ENCODE measurements at places on chromosomes 4 and X.

DNA sequence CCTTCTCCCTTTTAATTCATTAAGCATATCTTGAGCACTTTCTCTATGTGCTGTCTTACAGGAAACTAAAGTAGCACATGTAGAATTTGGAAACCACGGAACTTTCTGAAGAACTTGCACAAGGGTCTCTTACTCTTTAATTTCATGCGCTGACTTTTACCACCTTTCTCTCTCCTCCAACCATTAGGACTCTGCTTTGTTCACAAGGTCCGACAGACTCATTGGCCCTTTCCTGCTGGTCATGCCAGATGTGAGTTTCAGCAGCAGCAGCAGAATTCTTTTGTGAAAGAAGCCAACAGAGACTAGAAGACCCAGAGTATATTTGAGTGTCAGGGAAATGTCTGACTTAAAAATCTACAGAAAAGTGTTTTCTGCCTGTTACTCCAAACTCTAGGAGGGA is 207.1 kb downstream of the GUCY2F start:
- DNase-seq, result no peak

DNA sequence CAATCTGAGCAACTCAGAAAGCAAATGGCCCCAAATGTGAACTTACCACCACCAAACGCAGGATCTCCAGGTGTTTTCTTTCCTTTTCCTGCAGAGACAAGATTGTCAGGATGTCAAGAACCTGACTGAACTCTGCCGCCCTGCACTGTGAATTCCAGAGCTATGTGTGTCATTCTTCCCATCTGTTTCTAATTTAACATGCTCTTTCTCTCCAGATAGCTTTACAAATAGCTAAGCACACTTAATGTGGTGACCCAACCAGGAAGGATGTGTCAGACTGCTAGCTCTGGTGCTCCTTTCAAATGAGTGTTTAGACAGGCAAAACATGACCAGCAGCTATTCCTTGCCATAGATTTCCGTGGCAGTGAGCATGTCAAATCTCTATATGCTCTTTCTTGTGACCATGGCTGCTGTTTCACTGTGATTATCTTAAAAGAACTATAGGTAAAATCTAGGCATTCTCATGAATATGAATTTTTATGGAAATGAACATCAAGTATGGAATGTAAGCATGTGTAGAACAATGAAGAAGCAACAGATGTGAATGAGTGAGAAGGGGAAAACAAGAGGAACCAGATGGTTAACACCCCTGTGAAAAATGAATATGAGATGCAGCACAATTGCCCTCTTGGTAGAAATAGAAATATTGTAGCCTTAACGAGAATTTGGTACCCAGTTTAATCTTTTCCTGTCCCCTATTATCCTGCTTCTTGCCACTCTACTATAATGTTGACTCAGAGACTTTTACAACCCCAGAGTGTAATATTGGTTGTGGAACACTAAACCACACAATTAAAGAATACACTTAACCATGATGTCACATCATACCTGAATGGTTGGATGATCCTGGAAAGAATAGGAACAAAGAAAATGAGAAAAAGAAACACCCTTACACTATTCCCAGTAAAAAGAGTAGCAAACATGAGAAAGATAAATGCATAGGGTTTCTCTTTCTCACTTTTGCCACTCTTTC is 247.8 kb upstream of the DKK2 start:
- DNase-seq, result no peak

DNA sequence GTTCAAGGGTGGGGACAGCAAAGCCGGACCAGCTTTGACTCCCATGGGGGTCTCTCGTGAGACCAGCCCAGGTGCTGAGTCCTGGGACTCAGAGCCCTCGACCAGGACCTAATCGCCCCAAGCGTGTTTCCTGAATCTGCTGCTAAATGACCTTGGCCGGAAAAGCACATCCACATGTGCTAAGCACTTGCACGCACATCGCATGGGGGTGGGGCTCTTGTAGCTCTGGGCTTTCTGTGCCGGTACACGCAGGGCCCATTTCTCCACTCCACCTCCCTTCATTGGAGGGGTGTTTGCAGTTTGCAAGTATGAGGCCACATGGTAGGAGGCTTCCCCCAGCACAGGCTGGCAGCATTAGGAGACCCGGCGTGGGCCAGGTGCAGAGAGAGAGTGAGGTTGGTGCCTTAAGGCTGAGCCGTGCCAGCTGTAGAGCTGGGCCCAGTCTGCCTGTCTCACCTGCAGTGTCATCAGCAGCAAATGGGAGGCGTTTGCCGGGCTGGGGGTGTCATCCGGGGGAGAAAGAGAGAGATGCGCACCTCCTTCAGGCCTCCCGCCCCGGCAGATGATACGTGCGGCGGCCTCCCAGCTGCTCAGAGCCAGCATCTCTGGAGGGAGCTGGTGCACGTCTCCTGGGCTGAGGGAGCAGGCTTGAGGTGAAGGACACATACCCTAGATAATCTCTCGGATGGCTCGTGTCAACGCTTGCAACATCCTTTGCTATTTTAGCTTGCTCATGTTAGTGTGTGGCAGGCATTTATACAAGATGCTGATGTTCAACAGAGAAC is 45.2 kb upstream of the CLCN4 start:
- no peak for DNase-seq

- no peak for DNase-seq
These were observed 91.3 kb upstream of the AMOT start for GRCh38 chrX:112931900-112932299.

DNA sequence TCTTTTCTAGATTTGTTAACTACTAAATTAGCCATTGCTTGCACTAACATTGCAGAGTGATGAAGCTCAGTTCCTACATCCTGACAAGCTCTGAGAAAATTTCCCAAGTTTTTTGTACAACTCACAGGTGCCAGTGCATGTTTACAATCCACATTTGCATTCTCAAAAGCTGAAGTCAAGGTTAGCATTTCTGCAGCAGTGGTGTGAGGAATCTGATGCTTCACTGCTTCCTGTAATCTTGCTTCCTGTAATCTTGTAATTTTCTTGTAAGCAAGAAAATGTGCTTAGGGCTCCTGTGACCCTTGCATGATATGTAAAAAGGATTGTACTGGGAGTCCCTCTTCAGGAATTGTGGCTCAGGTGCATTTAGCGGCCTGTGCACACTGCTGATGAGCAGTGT is 207.4 kb upstream of the CXCL13 start:
- no peak for DNase-seq

GRCh38 chr4:87506974-87507701 is 22.0 kb downstream of the SPARCL1 start:
- no peak for DNase-seq

GRCh38 chr4:7398104-7398423 is 36.7 kb downstream of the PSAPL1 start:
- DNase-seq, result no peak

GRCh38 chr4:135098061-135098460 is 896.5 kb upstream of the PABPC4L start:
- DNase-seq, result no peak

- DNase-seq, result no peak
These were observed 9.7 kb upstream of the TREX2 start for GRCh38 chrX:153455571-153455970.

GRCh38 chrX:28966331-28966730 is 379.1 kb downstream of the IL1RAPL1 start:
- DNase-seq, result no peak

- DNase-seq, result no peak
These were observed 566.3 kb downstream of the STPG2 start for GRCh38 chr4:97577004-97577403.

- DNase-seq, result no peak
These were observed 88.5 kb upstream of the NOCT start for GRCh38 chr4:138927072-138927471.

DNA sequence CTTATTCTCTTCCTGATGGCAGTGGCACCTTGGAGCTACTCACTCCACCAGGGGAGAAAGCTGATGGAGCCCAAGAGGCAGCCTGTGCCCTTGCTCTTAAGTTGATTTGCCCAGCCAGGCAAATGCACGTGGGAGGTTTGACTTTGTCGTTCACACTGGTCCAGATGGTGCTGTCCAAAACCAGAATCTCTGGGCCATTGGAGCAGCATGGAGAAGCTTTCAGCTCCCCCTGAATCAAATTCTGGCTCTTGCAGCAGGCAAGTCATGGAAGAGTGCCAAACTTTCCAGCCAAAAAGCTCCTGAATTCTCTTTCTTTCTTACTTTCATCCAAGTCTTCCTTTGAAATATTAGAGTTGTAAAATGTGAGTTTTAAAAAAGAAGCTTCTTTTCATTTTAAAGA is 970.4 kb downstream of the RPA4 start:
- no peak for DNase-seq

DNA sequence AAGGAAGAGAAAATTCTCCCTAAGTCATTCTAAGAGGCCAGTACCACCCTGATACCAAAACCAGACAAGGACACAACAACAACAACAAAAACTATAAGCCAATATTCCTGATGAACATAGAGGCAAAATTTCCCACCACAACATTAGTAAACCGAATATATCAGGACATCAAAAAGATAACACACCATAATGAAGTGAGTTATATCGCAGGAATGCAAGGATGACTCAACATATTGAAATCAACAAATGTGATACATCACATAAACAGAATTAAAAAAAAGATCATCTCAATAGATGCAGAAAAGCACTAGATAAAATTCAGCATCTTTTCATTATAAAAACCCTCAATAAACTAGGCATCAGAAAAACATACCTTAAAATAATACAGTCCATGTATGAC is 1844.4 kb upstream of the PCDH10 start:
- no peak for DNase-seq

GRCh38 chr4:150072906-150073714 is 5.1 kb upstream of the DCLK2 start:
- no peak for DNase-seq

- DNase-seq, result no peak
These were observed 158.3 kb upstream of the KIT start for GRCh38 chr4:54499308-54500074.

DNA sequence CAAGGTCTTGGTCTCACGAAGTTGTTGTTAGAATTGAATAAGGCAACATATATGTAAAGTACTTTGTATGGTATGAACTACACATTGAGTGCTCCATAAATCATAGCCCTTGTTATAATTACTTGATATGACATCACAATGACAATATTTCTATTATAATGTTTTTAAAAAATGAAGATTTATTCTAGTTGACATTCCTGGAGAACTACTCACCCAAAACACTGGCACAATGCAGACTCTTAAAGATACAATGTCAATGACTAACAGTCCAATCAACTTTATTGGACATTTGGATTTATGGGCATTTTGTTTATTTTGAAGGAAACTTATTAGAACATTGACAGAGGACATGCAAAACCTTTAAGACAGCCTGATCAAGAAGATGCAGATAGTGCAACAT is 55.3 kb downstream of the ASB9 start:
- no peak for DNase-seq

GRCh38 chr4:146458594-146458993 is 63.1 kb downstream of the SLC10A7 start:
- DNase-seq, result no peak

DNA sequence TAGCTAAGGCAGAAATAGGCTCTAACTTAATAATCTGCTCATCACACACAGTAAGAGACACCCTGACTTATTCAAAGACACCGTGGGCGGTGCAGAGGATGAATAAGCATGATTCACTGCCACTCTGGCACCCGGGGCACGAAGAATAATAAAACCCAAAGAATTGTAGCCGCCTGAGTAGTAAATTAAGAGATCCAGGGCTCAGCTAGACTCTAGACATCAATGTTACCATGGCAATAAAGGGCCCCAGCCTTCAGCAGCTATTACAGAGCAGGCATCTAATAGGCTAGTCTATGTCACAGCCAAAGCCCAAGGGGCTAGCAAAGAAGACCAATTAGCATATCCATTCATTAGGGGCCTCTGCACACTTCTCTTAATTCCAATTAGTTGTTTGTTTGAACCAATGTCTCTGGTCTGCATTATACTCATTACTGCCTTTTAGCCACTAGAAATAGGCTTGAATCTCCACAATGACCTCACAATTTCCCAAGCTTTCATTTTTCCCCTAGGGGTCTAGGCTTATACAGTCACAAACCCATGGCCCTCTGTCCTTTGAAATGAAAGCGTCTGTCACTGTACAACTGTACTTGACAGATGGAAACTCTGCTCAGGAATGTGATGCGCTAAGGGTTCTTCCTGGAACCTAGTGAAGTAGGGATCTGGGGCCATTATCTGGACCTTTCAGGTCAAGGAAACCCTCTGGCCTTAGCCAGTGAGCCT is 3.0 kb upstream of the ATP1B4 start:
- no peak for DNase-seq

DNA sequence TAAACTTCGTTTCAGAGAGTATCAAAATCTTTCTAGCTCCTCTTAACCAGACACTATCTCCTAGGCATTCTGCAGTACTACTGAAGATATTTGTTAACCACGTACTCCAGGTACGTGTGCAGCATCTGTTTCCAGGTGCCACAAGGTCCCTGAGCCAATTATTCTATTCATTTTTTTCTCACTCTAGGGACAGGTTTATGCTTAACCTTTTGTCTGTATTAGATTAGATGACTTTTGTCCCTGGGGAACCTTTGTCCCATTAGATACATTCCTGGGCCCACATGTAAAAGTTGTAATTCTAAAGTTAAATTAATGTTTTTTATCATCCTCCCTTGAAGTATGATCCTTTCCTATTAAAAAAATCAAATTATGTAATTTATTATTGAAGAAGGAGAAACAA is 16.5 kb downstream of the ELOVL6 start:
- DNase-seq, result no peak

DNA sequence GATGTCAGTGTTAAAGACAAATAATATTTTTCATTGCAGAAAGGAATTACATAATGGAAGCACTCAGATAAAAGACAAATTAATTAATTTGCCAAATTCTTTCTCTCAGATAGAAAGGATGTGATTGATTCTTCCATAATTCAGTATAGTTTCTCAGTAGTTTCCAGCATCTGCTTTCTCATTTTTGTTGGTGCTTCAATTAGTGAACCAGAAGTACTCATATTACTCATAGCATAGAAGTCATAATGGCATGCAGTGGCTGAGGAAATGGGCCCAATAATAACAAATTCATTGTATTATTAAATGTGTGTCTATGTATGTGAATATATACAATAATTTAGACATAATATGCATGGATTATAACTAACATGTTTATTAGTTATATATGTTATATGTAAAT is 393.3 kb upstream of the TRAM1L1 start:
- DNase-seq, result no peak

GRCh38 chr4:121998024-121998423 is 46.2 kb upstream of the TRPC3 start:
- no peak for DNase-seq

DNA sequence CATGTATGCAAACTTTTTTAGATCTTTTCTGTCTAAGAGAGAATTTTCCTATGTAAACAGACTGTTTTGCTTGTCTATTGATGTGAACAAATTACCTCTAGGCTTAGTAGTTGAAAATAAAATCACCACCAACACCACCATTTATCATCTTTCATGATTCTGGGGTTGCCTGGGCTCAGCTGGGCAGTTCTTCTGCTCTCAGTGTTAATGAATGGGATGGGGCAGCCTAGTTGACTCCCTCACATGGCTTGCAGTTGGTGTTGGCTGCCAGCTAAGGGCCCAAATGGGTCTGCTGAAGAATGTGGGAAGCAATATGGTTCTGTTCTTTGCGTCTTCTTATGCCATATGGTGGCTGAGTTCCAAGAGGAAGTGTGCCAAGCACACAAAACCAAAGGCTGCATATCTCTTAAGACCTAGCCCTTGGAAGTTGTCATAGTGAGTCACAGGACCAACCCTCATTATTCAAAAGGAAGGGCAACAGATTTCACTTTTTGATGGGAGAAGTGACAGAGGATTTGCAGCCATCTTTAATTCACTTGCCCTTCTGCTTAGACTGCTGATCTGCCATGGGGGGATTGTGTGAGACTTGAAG is 17.9 kb downstream of the REELD1 start:
- DNase-seq, result no peak

- no peak for DNase-seq
These were observed 61.4 kb downstream of the FAM114A1 start for GRCh38 chr4:38928974-38929373.
